Stimulated activated CD8-positive, alpha-beta memory T cell treated with anti-CD3 and anti-CD28 coated beads, Interleukin-15, amount 100 ng/mL, for 48 hours (primary cell): ENCODE measurements at places on chromosomes 13 and 19.

DNA sequence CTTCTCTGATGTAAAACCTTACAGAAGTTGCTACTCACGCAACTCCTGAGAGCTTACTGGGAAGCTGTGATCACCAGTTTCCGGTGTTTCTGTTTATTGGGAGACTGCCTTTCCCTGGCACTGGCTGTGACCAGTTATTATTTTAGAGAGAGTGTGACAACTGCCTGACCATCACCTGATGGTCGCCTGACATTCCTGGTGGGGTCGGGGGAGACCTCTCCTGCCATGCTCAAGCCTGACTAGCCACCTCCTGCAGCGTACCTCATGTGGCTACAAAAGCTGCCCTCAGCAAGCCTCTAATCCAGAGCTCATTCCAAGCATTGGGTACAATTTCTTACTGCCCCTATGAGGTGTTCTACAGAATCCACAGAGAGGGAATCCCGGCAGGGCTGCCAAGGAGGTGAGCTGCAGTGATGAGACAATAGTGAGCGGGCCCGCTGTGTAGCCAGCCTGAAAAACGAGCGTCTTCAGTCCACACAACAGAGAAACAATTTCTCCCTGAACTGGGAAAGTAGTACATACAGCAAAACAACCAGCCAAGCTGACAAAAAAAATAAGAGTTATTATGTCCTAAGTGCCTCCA, 28.7 kb downstream of the GJA3 start:
- DNase-seq: no peak

- DNase-seq: no peak
These were observed 32.5 kb upstream of the CEACAM1 start for GRCh38 chr19:42560731-42561130.

GRCh38 chr19:6772866-6773322, 386 bp downstream of the VAV1 start:
- DNase-seq: no peak

DNA sequence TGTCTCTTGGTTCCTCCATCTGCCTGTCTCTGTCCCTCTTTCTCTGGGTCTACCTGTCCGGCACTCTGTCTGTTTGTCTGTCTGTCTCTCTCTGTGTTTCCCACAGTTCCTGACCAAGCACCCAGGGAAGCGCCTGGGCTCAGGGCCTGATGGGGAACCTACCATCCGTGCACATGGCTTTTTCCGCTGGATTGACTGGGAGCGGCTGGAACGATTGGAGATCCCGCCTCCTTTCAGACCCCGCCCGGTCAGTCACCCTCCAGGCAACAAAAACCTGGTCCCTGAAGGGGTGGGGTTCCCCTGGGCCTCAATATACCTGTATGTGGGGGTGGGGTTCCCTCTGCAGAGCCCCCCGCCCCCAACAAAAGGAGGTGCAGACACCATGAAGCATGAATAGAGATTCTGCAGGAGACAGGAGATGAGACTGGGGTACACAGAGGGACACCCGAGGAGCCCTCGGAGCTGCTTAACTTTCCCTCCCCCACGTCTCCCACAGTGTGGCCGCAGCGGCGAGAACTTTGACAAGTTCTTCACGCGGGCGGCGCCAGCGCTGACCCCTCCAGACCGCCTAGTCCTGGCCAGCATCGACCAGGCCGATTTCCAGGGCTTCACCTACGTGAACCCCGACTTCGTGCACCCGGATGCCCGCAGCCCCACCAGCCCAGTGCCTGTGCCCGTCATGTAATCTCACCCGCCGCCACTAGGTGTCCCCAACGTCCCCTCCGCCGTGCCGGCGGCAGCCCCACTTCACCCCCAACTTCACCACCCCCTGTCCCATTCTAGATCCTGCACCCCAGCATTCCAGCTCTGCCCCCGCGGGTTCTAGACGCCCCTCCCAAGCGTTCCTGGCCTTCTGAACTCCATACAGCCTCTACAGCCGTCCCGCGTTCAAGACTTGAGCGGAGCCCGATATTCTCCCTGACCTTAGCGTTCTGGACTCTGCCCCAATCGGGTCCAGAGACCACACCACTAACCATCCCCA, 2.6 kb upstream of the CACNG7 start:
- DNase-seq: peak; percentile 34

GRCh38 chr13:45490068-45490467, 25.3 kb downstream of the COG3 start:
- DNase-seq: no peak
